ENCODE measurements at places on chromosomes 6 and 20.

DNA sequence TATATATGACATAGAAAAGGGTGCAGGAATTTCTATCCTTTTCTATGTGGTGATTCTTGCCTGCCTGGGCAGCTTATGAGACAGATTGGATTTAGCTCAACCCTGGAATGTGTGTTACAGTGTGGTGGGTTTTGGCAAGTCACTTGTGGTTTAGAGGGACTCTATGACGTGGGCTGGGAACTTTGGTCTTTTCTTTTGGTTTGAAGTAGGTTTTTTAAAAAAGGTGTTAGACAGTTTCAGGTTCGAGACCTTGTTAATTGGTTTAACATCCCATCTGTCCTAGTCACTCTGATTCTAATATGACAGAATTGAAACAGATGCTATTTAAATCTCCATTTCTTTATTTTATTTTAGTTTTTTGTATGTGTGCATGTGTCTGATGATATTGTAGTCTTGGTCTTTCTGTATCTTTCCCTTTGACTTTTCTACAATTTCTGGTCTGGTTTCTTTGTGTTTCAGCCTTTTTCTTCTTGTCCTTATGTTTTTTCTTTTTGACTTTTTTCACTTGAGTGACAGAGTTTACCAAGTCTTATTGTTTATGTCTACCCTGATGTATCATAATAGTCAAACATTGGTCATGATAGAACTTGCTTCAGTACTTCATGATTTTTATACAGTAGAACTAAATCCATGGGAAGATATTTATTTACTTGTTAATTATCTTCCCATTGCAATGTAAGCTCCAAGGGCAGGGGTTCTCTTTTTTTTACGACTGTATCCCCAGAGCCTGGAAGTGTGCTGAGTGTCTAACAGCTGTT, 174.3 kb downstream of the CDKAL1 start:
- DNase-seq = no peak

- DNase-seq = no peak
Measured at GRCh38 chr20:22501034-22501433, 83.3 kb downstream of the FOXA2 start.

DNA sequence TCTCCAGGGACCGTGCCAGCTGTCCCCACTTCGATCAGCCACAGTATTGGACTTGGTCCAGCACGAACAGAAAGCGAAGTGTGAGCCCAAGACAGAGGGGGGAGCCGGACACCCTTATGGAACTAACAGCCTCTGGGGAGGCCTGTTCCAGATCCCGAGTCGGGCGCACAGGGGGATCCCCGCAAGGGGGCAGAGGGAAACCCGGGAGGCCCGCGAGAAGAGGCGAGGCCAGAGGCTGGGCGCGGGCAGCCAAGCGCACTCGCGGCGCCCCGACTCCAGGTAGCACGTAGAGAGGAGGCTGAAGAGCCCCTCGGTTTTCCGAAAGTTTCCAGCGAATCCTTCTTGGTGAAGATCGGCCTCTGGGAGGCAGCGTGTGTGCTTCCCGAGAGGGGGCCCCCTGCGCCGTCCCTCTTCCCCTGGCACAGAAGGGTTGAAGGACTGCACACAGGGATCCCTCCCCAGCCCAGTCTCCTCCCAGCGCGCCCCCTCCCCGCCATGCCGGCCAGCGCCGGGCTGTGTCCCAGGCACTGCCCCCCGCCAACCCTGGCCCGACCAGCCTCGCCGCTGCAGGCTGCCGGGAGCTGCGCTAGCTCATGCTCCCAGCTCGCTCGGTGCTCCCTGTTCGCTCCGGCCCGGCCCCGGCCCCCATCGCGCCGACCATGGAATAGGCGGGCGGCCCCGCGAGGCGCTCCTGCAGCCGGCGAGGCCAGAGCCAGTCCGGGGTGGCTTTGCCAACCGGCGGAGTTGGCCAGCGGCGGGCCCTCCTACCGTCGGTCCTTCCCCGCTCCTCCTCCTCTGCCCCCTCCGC, 577 bp upstream of the SLC24A3 start:
- peak; percentile 42 for DNase-seq

DNA sequence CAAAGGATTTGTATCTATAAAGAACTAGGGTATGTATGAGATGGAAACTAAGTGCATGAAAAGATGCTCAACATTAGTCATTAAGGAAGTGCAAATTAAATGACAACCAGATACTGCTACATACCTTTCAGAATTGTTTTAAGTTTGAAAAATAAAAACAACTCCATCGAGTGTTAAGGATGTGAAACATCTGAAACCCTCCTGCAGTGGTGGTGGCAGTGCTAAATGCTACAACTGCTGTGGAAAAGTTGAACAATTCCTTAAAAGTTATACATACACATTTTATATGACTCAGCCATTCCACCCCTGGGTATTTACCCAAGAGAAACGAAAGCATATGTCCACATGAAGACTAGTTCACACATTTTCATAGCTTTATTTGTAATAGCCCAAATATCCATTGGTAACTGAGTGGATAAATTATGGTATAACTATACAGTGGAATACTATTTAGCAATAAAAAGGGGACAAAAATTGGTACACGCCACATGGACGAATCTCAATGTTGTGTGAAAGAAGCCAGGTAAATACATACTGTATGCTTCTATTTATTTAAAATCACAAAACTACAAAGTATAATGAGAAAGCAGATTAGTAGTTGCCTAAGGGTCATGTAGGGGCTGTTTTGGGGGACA, 10.6 kb downstream of the ARMH2 start:
- no peak for DNase-seq

DNA sequence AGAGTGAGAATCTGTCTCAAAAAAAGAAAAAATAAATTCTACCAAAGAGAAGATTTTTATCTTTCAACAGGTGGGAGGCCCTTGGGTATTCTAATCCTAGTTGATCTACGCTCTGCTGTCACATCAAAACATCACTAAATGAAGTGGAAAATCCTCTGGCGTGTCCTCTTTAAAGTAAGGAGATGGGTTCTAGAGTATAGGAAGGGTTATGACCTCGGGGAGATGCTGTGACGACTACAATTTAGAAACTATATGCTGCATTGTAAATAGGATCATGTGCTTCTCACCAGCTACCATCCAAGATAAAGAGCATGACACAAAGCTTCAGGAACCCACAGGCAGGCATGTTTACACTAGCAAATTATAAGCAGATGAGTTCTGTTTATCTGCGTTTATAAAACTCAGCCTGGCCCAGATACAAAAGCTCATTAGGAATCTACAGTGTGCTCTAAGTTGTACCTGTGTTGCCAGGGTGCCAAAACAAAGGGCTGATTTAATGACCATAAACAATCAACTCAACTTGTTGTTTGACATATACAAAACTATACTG, 197.1 kb upstream of the PLN start:
- no peak for DNase-seq

DNA sequence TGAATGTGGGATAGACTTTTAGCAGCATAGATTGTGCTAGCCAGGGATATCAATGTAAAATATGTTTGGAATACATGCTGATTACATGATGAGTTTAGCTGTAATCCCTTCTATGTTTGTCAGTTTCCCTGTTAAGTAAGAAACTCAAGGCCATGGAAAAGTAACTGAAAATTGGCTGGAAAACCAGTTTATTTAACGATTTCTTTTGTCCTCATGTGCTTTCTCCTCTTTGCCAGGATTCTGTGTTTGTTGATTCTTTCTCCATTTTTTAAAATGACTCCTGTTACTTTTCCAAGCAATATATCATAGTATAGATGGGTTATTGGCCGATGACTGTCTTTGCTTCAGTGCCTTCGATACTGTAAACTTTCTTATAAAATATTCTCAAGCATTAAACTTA, 87.5 kb downstream of the SAMD5 start:
- DNase-seq = no peak

GRCh38 chr6:139472351-139473015, 98.0 kb upstream of the CITED2 start:
- DNase-seq = no peak

DNA sequence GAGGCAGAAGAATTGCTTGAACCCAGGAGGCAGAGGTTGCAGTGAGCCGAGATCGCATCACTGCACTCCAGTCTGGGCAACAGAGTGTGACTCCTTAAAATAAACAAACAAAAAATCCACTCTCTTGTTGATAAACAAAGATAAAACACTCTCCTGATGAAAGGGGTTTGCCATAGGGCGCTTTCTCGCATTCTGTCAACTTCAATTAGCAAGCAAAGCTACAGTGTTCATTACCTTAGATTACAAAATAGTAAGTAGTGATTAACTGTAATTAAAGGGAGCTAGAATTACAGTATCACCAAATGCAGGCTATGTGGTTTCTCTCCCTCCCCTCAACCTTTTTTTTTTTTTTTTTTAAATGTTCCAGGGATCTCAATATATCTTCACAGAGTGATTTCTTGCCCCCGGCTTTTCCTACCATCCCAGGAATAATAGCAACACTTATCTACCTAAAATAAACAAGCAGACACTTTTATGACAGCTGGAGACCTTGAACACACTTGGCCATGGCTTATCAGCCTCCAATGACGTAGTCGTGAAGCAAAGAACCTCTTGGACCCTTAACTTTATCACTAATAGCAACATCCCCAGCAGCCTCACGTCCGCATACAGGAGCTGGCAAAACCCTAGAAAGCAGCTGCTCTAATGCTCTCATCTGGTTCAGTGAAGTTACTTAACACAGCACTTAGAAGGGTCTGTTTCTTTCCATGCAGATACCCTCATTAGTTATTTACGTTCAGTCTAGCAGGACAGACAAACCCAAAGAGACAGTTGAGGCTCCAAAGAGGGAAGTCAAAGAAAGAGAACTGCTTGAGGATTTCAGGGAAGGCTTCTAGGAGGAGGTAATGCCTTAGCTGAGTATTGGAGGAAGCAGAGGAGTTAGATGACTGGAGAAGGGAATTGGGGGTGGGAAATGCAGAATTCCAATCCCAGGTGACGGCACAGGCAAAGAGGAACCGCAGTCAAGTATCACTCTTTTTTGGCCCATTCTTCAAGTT, 37.9 kb upstream of the NEDD9 start:
- DNase-seq = no peak

DNA sequence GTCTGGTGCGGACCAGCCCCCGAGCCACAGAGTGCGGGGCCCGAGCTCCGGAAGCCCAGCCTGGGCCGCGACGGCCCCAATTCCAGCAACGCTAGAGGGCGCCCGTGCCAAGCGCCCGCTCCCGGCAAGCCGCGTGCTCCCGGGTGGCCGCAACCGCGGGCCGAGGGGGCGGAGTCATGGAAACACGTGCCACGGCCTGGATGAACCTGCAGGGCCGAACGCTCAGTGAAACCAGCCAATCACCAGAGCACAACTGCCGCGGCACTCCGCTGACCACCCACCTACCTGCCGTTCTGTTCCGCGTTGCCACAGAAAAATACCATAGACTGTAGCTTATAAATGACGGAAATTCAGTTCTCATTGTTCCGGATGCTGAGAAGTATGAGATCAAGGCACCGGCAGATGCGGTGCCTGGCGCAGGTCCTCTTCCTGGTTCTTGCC, 85.7 kb upstream of the FOXC1 start:
- peak; percentile 61 for DNase-seq

DNA sequence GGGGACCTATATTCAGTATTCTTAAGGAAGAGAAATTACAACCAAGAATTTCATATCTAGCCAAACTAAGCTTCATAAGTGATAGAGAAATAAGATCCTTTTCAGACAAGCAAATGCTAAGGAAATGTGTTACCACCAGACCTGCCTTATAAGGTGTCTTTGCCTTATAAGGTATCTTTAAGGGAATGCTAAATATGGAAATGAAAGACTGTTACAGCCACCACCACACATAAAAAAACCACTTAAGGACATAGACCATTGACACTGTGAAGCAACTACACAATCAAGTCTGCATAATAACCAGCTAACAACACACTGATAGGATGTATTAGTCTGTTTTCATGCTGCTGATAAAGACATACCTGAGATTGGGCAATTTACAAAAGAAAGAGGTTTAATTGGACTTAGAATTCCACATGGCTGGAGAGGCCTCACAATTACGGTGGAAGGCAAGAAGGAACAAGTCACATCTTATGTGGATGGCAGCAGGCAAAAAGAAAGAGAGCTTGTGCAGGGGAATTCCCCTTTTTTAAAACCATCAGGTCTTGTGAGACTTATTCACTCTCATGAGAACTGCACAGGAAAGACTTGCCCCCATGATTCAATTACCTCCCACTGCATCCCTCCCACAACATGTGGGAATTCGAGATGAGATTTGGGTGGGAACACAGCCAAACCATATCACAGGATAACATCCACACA, 119.2 kb upstream of the LAMA2 start:
- DNase-seq = no peak

GRCh38 chr6:34305982-34306708, 57.3 kb upstream of the SMIM29 start:
- DNase-seq = peak; percentile 51

GRCh38 chr20:20289331-20289730, 78.6 kb upstream of the INSM1 start:
- DNase-seq = no peak

GRCh38 chr6:6586671-6587526, 1.6 kb upstream of the LY86 start:
- no peak for DNase-seq

DNA sequence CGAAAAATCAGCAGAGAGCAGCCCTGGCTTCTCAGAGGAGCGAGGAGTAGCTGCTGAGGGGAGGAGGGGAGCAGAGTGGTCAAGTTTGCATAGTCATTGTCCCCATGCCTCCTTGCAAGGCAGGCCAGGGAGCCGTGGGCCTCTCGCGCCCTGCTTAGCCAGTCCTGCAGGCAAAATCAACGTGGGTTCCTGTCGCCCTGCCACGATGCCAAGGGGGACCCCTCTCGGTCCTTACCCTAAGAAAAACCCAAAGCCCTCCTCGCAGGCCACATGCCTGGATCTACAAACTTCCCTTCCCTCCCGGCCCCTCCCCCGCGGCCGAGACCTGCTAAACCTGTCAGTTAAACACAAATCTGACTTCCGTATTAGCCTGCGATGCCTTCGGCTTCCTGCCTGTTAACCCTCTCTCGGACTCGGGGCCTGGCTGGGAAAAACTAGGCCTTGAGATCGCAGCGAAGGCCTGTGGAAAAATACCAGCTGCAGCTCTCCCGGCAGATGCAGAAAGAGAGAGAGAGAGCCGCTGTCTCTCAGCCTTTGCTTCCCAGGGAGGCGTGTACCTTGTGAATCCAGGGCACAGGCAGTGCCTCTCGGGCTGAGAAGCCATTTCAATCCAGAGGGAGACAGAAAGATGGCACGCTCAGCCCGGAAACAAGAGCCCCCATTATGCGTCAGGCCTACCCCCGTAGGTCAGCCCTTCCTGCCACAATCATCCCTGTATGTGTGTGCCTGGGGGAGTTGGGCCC, 968 bp upstream of the ZMYND8 start:
- DNase-seq = peak; percentile 92

DNA sequence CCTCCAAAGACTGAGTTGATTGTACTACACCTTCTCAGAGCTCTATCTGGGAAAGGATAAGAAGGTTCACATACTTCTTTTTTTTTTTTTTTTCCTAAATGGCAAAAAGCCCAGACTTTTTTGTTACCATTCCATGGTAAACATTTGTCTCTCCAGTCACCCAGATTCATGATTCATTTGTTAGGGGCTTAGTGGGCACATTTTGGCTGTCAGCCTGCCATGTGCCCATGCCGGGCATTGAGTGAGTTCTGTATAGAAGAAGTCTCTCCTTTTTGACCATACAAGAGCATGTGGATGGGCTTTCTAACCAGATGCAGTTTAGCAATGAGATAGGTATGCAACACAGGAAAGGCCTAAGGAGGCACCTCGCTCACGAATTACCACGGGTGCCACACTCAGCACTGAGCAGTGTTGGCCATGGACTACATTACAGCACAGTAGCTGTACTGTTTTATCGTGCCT, 447.5 kb upstream of the HSF2 start:
- DNase-seq = no peak

- DNase-seq = no peak
Measured at GRCh38 chr20:46704714-46705377, 4.6 kb upstream of the SLC2A10 start.

All from Ammon's horn (tissue), 1 donor.